ENCODE measurements at places on chromosomes 1 and 21.

GRCh38 chr21:32979598-32980268 lies 46.0 kb upstream of the OLIG2 start:
- no peak for DNase-seq

- no peak for DNase-seq
Observed at GRCh38 chr21:43321111-43321510, 105.8 kb downstream of the SIK1 start.

- DNase-seq, result no peak
Observed at GRCh38 chr1:157775101-157775870, 1.6 kb downstream of the FCRL2 start.

DNA sequence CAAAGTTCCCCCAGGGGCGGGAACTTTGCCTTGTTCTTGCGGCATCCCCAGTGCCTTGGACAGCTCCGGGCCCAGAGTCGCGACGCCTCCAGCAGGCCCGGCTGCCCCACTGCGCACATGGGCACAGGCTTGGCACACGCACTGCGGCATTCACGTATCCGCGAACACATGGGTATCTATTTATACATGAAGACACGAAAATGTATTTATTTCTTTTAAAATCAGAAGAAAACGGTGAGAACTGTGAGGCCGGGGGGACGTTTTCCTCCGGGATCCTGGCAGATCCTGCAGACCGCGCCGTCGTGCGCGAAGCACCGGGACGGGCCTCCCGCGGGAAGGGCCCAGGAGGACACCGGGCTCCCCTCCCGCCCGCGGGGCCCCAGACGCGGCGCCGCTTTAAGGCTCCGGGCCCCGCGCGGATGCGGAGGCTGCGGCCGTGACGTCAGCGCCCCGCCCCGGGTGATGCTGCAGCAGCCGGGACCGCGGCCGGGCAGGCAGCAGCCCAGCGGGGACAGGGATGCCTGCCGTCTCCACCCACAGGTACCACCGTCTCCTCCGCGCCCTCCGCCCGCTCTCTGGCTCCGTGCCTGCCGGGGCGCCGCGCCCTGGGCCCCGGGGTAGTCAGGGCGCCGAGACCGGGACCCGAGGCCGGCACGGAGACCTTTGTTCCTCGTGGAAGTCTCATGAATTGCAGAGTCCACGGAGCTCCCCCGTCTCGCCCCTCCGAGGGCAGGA lies at the start of gene SLC45A1:
SLC45A1 (plus strand) TSS at position 468 of the 735 bp plus-strand sequence. CDS start 6,216 bp downstream, outside the sequence.
- peak; percentile 88 for DNase-seq

GRCh38 chr1:94858276-94858675 lies 38.1 kb downstream of the SLC44A3 start:
- DNase-seq, result no peak

DNA sequence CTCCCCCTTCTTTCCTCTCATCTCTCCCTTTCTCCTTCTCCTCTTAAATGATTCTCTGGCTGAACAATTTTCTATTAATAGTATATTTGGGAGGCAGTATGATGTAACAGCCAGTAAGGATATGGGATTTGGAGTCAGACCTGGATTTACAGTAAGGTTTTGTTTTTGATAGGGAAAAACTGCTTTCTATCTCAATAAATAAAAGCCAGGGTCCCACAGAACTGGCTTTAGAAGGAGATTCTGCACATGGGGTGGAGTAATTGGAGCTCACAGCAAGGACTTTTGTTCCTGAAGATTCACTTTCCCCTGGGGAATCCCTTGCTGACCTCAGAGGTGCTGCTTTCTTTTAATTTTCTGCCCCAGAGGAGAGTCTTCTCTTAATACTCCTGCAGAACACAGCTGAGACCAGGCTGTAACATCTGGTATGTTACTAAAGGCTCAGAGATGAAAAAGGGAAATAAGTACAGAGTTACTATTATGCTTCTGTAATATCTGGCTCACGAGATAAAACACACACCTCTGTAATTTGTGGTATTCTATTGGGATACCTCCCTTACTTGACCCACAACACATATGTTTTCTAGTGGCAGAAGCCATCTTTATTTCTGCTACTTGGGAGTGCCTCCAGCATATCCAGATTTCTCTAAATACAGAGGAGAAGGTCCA lies 13.4 kb downstream of the EPB41 start:
- DNase-seq, result no peak

DNA sequence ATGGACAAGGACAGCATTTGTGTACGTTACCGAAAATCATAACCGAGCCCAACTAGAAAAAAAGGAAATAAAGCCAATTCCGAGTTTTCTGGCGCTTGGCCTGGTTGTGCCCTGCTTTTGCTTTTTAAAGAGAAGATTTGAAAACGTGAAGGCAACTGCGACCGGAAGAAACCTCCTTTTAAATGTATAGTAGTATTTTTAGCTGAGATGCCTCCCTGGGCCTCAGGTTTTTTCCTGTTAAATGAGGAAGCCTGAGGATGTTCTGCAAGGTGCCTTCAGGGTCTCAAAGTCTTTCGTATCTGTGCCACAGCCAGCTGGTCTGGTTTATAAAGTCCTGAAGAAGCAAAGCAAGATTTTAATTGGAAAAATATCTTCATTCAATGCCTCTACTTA lies 371 bp upstream of the ODF2L start:
- DNase-seq, result no peak

DNA sequence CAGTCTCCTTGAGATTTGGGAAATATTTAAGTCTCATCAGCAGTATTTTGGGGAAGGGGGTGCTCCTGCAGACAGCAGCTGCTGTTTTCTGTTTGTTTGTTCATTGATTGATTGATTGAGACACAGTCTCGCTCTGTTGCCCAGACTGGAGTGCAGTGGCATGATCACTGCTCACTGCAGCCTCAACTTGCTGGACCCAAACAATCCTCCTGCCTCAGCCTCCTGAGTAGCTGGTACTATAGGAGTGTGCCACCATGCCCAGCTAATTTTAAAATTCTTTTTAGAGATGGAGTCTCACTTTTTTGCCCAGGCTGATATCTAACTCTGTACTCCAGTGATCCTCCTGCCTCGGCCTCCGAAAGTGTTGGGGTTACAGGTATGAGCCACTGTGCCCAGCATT lies 18.2 kb downstream of the UCK2 start:
- DNase-seq, result no peak

GRCh38 chr1:217522277-217522676 lies 108.6 kb downstream of the GPATCH2 start:
- no peak for DNase-seq

GRCh38 chr1:68231627-68232288 lies 565 bp downstream of the WLS start:
- no peak for DNase-seq

GRCh38 chr1:145927916-145928643 lies 796 bp upstream of the RBM8A start:
- DNase-seq, result no peak

- no peak for DNase-seq
Observed at GRCh38 chr1:55275941-55276341, 60.8 kb upstream of the USP24 start.

DNA sequence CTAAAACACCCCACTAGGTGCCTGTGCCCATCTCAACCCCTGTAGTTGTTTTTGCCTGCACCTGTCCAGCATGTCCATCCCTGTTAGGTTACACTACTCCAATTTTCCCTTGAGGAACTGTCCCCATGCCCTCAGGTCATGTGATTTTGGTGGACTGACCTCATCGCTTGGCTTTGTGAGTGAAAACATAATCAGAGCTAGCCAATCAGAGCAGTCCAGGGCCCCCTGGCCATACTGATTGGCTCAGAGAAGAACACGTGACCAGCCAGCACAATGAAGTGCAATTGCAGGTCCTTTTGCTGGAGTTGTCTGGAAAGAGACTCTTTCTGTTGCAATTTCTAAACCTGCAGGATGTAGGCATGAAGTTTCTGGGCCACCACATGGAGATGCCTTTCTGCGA lies 303.3 kb upstream of the PROX1 start:
- no peak for DNase-seq

DNA sequence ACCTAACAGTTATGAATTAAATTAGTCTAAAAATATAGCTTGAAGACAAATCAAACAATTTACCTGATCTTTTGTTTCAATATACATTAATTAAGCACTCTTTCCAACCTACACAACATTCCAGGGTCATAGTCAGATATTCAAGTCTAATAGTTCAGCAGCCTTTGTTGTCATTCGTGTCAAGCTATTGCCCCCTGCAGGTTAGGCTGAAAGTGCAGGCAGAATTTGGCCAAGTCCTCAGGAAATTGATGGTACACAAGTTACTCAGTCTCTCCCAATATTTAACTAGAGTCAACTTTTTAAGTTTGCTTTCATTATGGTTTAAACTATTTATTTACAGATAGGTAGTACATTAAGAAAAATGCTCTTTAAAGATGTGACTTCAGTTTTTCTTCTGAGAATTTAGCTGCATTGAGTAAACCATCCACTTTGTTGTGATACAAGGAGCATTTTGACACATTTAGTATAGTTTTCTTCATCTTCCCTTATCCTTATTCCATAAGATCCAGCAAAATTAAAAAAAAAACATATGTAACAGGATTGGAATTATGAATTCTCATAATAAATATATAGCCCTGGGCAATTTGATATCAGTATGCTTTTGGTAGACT lies 130.3 kb upstream of the DPYD start:
- DNase-seq, result peak; percentile 69

DNA sequence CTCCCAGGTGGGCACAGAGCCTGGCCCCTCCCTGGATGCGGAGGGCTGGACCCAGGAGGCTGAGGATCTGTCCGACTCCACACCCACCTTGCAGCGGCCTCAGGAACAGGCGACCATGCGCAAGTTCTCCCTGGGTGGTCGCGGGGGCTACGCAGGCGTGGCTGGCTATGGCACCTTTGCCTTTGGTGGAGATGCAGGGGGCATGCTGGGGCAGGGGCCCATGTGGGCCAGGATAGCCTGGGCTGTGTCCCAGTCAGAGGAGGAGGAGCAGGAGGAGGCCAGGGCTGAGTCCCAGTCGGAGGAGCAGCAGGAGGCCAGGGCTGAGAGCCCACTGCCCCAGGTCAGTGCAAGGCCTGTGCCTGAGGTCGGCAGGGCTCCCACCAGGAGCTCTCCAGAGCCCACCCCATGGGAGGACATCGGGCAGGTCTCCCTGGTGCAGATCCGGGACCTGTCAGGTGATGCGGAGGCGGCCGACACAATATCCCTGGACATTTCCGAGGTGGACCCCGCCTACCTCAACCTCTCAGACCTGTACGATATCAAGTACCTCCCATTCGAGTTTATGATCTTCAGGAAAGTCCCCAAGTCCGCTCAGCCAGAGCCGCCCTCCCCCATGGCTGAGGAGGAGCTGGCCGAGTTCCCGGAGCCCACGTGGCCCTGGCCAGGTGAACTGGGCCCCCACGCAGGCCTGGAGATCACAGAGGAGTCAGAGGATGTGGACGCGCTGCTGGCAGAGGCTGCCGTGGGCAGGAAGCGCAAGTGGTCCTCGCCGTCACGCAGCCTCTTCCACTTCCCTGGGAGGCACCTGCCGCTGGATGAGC lies 34.2 kb downstream of the TRIM11 start:
- no peak for DNase-seq

DNA sequence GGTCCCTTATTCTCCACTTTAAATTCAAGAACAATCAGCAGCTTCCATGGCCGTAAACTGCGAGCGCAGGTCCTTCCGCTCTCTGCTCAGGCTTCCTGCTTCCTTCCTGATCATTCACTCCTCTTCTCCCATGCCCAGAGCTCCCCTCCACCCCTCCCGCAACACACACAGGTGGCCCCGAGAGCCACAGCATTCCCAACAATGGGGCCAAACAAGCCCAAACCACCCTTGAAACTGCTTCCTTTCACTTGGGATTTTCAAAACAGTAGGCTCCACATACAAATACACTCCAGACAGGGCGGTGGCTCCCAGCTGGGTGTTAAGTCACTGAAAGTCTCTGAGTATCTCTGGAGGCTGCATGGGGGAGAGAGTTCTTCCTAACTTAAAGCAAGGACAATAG lies 11.4 kb downstream of the FAM89A start:
- DNase-seq, result no peak

DNA sequence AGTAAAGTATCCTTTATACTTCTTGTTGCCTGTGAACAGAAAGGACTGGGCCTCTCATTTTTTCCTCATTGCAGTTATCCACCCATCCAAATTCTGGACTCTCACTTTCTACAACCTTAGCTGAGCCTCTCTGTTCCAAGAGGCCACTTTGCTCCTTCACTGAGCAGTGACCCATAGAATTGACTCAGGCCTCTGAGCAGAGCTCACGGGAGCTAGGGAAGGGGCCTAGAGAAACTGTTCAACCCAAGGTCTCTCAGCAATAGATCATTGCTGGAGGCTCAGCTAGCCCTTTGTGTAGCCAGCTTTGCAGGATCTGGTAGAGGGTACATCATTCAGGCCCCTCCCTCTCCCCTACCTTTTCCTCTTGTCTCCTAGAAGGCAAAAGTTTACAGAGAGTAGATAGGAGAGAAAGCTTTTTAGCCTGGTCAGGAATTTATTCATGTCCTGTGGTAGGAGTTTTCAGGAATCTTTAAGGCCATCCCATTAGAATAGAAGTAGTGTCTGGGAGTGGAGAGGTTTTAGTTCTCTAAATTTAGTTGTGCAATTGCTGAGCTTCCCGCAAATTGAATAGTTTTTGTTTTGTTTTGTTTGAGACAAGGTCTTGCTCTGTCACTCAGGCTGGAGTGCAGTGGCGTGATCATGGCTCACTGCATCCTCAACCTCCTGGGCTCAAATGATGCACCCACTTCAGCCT lies 6.7 kb downstream of the INTS3 start:
- no peak for DNase-seq

GRCh38 chr1:74485622-74486021 lies 26.8 kb downstream of the LRRC53 start:
- no peak for DNase-seq

GRCh38 chr1:164087906-164088453 lies 471.0 kb upstream of the PBX1 start:
- DNase-seq, result no peak

DNA sequence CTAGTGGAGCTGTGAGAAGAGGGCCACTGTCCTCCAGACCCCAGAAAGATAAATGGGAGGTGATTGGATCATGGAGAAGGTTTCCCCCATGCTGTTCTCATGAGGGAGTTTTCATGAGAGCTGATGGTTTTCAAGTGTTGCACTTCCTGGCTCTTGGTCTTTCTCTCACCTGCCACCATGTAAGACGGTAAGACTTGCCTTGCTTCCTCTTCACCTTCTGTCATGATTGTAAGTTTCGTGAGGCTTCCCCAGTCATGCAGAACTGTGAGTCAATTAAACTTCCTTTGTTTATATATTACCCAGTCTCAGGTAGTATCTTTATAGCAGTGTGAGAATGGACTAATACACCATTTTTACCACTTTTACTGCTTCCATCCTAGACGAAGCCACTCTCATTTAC lies 27.6 kb downstream of the GPR88 start:
- no peak for DNase-seq

- DNase-seq, result no peak
Observed at GRCh38 chr1:119222271-119222670, 81.8 kb upstream of the WARS2 start.

DNA sequence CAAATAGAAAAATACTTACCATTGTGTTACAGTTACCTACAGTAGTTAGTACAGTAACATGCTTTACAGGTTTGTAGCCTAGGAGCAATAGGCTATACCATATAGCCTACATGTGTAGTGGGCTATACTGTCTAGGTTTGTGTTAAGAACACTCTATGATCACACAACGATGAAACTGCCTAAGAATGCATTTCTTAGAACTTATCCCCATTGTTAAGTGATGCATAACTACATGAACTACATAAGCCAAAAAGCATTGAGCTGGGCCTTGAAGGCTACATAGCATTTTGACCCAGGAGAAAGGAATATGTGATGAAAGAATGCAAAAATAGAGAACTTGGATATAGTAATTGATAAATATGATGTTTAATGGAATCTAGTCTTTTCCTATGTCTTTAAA lies 46.4 kb upstream of the JUN start:
- no peak for DNase-seq

Data from GM13977 (cell line).